ENCODE measurements at places on chromosomes 16 and 17.

GRCh38 chr16:59324462-59324861 lies 590.3 kb upstream of the GOT2 start:
- no peak for DNase-seq

- DNase-seq: no peak
Measured at GRCh38 chr17:78397681-78398101, 19.2 kb downstream of the PGS1 start.

DNA sequence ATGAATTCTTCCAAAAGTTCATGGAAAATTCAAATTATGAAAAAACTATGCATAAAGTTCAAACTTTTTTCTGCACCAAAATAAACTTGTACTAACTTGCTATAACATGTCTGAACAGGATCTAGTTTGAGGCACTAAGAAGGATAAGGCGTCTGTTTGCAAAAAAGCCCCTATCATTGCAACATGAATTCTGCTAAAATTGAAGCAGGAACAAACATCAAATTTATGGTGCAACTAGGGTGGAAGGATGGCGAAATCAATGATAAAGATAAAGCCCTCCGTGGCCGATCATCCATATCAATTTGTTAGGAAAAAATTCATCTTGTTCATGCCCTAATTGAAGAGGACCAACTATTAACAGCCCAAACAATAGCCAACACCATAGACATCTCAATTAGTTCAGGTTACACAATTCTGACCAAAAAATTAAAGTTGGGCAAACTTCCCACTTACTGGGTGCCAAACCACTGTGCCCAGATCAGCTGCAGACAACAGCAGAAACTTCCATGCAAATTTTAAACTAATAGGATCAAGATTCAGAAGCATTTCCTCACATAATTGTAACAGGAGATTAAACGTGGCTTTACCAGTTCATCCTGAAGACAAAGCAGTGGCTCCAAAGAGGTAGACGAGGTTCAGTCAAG lies 12.9 kb downstream of the IL21R start:
- DNase-seq: no peak

GRCh38 chr17:68301438-68301959 lies 10.2 kb downstream of the ARSG start:
- no peak for DNase-seq

- no peak for DNase-seq
Measured at GRCh38 chr16:57373117-57373947, 1.0 kb downstream of the CX3CL1 start.

GRCh38 chr17:304461-304860 lies 48.1 kb downstream of the RPH3AL start:
- DNase-seq: no peak

DNA sequence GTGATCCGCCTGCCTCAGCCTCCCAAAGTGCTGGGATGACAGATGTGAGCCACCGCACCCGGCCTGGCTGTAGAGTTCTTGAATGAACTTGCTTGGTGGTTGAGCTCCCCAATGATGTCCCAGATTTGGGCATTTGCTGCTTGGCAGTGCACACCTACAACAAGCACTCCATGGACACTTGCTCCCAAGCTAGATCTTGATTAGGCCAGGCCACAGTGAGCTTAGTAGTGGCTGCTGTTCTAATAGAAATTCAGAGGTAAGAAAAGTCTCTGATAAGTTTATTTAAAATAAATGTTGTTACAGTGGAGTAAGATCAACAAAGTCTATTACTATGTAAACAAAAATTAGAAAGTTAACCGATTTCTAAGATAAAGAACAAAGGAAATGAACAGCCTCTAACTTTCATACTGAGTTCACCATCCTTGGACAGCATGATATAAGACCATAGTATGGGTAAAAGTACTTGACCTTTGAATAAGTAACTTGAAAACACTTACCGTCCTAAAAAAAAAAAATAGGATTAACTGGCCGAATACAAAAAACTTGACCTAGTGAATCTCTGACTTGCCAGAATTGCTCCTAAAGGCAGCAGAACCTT lies 951 bp downstream of the TMED6 start:
- no peak for DNase-seq

- no peak for DNase-seq
Measured at GRCh38 chr16:11164482-11165270, 91.3 kb downstream of the SOCS1 start.

All from naive thymus-derived CD4-positive, alpha-beta T cell (primary cell).